ENCODE measurements at places on chromosomes 2 and 18.
A peak's percentile ranks its signal among the peaks of the same experiment; 100 is the strongest.

DNA sequence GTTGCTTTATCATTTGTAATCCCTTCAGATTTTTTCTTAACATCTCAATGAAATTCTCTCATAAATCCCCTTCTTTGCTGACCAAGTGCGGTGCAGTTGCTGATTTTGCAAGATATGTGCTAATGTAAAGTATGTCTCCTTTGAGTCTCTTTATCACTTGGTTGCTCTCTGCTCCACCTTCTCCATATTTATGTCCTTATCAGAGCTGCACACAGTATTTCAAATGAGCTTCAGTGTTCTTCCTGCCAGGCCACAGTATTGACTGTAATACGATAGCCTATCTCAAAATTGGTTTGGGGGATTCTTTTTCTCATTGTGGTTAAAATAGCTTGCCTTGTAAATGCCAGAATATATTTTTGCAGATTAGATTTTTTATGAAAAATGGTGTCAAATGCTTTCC is 32.2 kb downstream of the MAIP1 start:
- DNase-seq: no peak

- no peak for DNase-seq
These were observed 212.0 kb downstream of the RAD51AP2 start for GRCh38 chr2:17306219-17306618.

DNA sequence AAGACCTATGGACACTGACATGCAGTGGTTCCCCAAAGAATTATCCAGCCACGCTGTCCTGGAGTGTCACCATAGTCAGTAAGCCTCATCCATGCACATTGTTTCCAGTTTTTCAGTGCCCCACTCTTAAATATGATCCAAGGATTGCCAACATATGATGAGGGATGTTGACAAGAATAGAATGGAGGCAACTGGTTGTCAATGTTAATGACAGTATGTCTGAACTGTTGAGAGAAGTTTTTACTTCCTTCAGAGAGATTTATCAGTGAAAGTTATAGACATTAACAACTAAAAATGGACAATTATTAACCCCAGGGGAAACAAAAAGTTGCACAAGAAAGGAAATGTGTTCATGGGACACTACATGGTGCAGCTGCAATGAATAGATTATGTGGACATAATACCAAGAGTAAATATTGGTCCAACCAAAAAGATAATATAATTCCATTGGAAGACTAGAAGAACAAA is 69.9 kb downstream of the CYP26B1 start:
- DNase-seq: no peak

GRCh38 chr2:127829845-127830246 is 18.9 kb upstream of the WDR33 start:
- DNase-seq: no peak

GRCh38 chr2:100799686-100800085 is 20.3 kb upstream of the NPAS2 start:
- no peak for DNase-seq

DNA sequence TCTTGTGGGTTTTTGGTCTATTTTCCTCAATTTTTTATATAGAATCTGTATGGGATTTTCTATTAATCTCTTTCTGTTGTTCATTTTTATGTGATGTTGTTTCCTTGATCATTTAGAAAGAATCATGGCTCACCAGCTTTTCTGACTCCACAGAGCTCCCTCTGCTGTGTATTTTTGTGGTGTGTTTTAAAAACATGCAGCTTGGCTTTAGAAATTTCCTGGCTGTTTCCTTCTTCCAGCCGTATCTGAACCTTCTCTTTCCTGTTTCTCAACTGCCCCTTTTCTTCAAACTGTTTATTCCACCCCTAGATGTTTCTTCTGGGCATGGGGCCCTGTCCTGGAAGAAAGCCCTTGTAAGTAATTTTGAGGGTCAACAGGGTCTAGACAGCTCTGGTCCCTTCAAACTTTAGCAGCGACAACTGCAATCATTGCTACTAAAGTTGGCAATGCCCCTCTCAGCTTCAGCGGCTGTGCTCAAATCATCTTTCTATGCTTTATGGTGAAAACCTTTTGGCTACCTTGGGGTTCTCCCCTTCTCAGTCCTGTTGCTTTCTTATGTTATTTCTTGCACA is 17.6 kb upstream of the COPS8 start:
- DNase-seq: no peak

DNA sequence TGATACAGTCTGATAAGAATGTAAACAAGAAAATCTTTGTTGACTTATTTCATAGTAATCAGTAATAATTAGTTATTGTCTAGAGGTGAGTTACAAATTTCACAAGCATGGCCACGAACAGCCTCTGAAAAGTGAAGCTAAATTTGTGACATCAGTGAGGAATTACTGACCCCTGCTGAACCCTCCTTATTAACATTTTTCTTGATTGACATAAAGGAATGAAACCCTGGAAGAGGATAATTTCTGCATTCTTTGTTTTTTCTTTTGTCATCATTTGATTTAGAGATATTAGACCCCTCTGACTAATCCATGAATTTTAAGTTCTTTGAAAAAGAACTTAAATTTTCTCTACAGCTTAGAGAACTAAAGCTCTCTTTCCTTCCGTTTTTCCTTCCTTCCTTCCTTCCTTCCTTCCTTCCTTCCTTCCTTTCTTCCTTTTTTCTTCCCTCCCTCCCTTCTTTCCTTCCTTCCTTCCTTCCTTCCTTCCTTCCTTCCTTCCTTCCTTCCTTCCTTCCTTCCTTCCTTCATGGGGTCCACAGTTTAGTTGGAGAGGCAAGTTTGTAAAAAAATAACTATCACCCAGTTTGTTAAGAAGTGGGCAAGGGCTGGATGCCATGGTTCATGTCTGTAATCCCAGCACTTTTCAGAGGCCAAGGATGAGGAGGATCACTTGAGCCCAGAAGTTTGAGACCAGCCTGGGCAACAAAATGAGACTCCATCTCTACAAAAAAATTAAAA is 387.0 kb downstream of the MTX2 start:
- no peak for DNase-seq

- no peak for DNase-seq
These were observed 155.2 kb downstream of the IRS1 start for GRCh38 chr2:226644399-226644865.

- DNase-seq: no peak
These were observed 484.3 kb downstream of the THSD7B start for GRCh38 chr2:137249463-137250130.

GRCh38 chr2:97745474-97746174 is 32.2 kb downstream of the ZAP70 start:
- DNase-seq: no peak

DNA sequence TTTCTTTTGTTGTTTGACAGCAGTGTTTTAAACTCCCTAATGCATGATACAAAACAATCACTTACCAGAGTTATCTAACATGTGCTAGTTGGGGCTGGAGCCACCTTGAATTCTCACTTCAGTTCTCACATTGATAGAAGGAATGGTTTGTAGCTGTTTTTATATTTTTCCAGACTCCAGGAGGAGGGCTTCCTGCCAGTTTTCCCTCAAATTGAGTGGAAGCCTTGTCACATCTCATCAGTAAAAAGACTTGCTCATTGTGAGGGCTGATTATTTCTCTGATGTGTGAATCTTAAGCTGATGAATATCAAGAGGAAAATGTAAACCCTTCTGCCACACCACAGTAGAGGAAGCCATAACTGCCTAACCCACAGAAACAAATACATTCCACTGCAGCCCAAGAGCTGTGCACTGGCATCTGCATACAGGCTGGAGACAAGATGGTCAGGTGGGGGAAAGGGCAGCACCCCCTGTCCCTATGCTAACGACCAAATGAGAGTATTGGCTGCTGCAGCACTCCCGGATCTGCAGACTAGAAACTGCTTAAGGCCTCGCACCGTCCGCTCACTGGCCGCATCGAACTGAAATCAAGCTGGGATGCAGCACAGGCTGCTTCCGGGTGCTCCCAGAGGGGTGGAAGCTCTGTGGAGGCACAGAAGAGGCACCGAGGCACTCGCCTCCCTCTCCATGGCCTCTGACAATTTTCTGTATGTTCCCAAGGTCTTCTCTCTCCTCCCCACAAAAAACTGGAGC is 73.7 kb upstream of the TPO start:
- no peak for DNase-seq

DNA sequence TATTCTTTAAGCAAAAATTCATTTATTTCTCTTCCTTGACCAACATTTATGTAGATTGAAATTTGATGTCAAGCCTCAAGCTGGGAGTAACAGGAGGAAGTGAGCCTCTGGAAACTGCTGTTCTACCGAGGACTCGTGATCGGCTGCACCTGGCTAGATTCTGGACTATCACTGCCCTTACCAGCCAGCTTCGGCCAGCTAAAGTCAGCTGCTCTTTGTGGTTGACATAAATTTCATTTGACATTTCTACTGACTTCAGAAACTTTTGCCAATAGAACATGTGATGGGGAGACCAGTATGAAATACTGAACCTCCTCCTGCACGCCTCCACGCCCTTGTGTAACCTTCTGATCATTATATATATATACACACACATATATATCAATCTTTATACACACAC is 74.2 kb upstream of the RGPD5 start:
- no peak for DNase-seq

GRCh38 chr2:110099038-110099425 is 16.6 kb downstream of the MALL start:
- DNase-seq: peak; percentile 21

GRCh38 chr2:72204786-72205503 is 57.3 kb upstream of the CYP26B1 start:
- DNase-seq: no peak

- no peak for DNase-seq
These were observed 9.9 kb downstream of the KLHL23 start for GRCh38 chr2:169743549-169743948.

GRCh38 chr2:197229509-197230443 is 80.8 kb downstream of the ANKRD44 start:
- no peak for DNase-seq

GRCh38 chr2:237726401-237726830 is 72.2 kb upstream of the RBM44 start:
- DNase-seq: no peak

DNA sequence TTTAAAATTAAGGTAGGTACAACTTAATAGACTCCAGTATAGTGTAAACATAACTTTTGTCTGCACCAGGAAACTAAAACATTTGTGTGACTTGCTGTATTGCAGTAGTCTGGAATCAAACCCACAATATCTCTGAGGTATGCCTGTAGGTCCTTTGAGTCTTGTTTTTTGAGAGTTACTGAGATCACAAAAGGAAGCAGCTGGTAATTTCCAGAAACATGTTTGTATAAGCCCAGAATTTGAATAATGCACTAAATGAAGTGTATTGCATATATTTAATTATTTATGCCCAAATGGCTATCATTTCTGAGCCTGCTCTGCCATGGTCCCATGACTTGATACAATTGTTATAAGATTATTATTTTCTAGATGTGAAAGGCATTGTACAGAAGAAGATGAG is 143.3 kb upstream of the LYPD6 start:
- no peak for DNase-seq

DNA sequence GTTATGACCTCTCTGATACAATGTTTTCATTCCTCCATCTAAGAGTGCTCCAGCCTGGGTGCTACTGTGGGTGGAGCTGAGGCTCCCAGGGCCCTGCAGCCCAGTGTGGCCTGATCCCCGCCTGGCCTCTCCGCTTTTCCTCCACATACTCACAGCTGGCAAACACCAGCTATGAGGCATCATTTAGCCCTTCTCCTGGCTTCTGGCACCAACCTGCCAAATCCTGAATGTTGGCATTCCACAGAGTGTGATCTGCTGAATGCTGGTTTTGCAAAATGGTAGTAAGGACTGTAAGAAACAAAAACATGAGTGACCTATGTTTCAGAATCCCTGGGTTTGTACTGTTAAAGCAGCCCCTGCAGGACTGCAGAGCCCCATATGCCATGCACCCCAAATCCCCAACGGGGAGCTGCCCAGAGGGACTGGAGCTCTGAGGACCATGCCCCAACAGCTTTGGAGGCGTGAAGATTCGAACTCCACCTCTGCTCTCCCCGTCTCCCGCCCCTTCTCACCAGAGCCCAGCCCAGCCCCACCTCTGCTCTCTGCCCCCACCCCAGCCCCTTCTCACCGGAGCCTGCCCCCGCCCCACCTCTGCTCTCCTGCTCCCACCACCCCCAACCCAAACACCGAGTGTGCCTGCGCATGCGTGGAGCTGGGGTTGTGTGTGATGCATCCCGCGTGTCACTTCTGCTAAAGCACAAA is 4.2 kb downstream of the SLC66A2 start:
- no peak for DNase-seq

- DNase-seq: no peak
These were observed 142.0 kb downstream of the COL6A3 start for GRCh38 chr2:237271698-237272652.

- no peak for DNase-seq
These were observed 27.0 kb downstream of the TRAPPC12 start for GRCh38 chr2:3406501-3406900.

GRCh38 chr18:48222118-48222517 is 187.1 kb downstream of the ZBTB7C start:
- no peak for DNase-seq

- no peak for DNase-seq
These were observed 140.9 kb downstream of the ZFP36L2 start for GRCh38 chr2:43085505-43085904.

GRCh38 chr2:240869109-240869955 is 708 bp downstream of the AGXT start:
- DNase-seq: peak; percentile 33

GRCh38 chr2:13021470-13021957 is 304.8 kb downstream of the TRIB2 start:
- DNase-seq: no peak

DNA sequence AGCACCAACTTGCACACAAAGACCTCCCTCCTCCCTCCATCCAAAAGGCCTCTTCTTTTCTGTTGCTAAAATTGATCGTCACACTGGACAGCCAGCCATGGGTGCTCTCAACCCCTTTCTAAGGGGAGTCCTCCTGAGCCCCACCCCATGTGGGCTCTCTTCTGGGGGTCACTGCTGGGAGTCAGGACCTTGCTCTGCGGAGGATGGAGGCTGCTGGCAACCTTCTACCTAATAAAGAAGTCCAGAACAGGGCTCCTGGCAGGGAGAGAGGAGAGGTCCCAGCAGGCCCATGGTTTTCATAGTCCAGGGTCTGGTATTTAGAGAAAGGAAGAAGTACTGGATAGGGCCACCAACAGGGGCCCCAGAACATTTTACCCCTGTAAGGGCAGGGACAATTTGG is 67.6 kb upstream of the OTOS start:
- no peak for DNase-seq

DNA sequence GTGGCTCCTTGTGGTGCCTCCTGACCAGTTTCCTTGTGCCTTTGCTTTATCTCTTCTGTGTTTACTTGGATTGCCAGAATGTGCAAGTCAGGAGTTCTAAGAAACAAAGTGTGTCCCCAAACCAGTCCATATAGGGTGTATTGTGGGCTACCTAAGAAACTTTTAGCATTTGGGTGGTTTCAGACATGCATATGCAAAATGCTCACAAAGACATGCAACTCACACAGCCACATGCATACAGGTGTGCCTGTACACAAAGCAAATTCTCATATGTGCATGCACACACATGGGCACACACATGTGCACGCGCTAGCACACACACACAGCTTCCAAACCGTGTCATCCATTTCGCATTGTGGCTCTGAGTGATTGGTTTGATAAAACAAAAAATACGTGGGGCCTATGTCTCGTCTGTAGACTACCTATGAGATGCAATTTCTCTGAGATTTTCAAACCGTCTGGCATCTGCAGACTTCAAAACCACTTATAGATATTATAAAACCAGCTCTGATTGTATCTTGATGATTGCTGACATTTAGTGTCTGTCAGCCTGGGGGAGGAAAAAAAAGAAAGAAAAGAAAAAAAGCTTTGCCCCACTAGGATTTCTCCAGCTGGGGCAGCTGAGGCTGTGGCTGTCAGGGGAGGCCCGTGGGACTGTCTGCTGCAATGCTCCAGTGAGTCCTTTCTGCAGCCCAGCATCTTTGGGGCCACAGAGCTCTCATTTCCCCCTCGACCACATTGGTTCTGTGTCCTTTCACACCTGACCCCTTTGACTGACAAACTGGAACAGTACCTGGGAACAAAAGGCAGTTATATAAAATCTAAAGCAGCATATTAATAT is 556.1 kb downstream of the CMPK2 start:
- DNase-seq: no peak
